ENCODE measurements at places on chromosomes 5 and 9.

- H3K36me3 ChIP-seq, result peaks cover 19% of the 10 kb centered on the region
- no peak overlapping the region for H3K27ac ChIP-seq
- no peak for DNase-seq
- no peaks in the 10 kb centered on the region for H3K27me3 ChIP-seq
Measured at GRCh38 chr5:140258016-140258415, 44.9 kb downstream of the PFDN1 start.

DNA sequence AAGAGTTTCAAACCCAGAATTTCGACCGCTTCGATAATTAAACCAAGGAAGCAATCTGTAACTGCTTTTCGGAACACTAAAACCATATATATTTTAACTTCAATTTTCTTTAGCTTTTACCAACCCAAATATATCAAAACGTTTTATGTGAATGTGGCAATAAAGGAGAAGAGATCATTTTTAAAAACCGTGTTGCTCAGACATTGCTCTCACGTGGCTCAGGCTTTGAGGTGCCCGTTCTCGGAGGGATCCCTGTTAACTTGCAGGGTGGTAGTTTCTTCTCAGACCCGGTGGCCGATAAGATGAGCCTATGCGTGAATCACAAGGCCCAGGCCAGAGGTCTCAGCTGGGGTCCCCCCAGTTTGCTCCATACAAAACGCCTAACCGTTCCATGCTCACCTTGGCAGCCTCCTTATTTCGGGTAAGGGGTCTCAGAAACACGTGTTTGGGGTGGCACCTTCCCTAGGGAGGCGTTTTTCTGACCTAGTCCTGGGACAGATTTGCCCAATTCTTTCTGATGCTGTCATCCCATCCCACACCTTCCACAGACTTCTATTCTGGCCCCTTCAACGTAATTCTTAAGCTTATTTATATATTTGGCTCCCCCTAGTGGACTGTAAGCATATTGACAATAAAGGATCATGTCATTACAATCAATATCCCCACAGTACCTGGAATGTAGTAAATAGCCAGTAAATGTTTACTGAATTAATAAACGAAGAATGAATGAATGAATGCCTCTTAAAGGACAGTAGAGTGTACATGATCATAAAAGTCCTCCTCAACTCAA lies 48.1 kb downstream of the THBS4 start:
- no peak overlapping the region for H3K27ac ChIP-seq
- no peaks in the 10 kb centered on the region for H3K4me1 ChIP-seq
- DNase-seq, result peak; percentile 12
- no peak overlapping the region for H3K4me3 ChIP-seq
- H3K27me3 ChIP-seq, result no peaks in the 10 kb centered on the region
- H3K36me3 ChIP-seq, result no peaks in the 10 kb centered on the region

GRCh38 chr5:56506211-56506965 lies 273.3 kb upstream of the ANKRD55 start:
- DNase-seq, result no peak
- H3K4me1 ChIP-seq, result no peaks in the 10 kb centered on the region
- H3K27me3 ChIP-seq, result no peaks in the 10 kb centered on the region
- no peak overlapping the region for H3K4me3 ChIP-seq

- no peak overlapping the region for H3K27ac ChIP-seq
- no peaks in the 10 kb centered on the region for H3K4me1 ChIP-seq
- H3K27me3 ChIP-seq, result no peaks in the 10 kb centered on the region
- H3K36me3 ChIP-seq, result peaks cover 21% of the 10 kb centered on the region
- H3K4me3 ChIP-seq, result no peak overlapping the region
- DNase-seq, result no peak
Measured at GRCh38 chr9:137275588-137276472, 1.7 kb upstream of the TOR4A start.

GRCh38 chr5:110268985-110269384 lies 457.5 kb downstream of the TMEM232 start:
- no peaks in the 10 kb centered on the region for H3K27me3 ChIP-seq
- no peak overlapping the region for H3K27ac ChIP-seq
- no peak overlapping the region for H3K4me3 ChIP-seq
- peaks cover 12% of the 10 kb centered on the region for H3K4me1 ChIP-seq
- no peak for DNase-seq

GRCh38 chr5:415928-416635 lies 26.9 kb upstream of the EXOC3 start:
- no peak overlapping the region for H3K4me3 ChIP-seq
- H3K27ac ChIP-seq, result peak overlapping the region; percentile 33
- DNase-seq, result no peak

- no peak overlapping the region for H3K27ac ChIP-seq
- H3K4me1 ChIP-seq, result no peaks in the 10 kb centered on the region
- H3K36me3 ChIP-seq, result peaks cover 16% of the 10 kb centered on the region
- H3K4me3 ChIP-seq, result no peak overlapping the region
- no peaks in the 10 kb centered on the region for H3K27me3 ChIP-seq
- no peak for DNase-seq
Measured at GRCh38 chr5:151461312-151461711, 13.9 kb downstream of the SLC36A1 start.

DNA sequence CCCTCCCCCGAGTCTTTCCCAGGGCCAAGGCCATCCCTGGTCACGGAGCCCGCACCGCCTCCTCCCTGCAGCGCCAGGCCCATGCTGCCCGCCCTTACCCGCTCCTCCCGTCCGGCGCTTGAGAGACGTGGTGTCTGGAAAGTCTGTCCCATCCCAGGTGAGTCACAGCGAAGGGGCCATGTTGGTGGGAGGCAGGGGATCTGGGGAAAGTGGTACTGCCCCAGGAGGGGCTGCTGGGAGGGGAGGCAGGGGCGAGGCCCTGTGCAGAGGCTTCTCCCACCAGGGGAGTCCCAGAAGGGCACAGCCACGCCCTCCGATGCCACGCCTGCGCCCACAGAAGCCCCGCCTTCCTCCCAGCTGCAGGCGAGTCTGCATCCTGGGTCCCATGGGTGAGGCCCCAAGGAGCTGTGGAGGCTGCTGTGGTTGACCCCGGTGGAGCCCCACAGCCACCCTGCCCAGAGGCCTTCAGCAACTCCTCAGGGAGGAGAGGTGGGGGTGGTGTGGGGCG lies 107.0 kb upstream of the PPP1R26 start:
- no peak overlapping the region for H3K4me3 ChIP-seq
- DNase-seq, result no peak
- H3K27me3 ChIP-seq, result no peaks in the 10 kb centered on the region
- H3K4me1 ChIP-seq, result no peaks in the 10 kb centered on the region
- no peaks in the 10 kb centered on the region for H3K36me3 ChIP-seq
- no peak overlapping the region for H3K27ac ChIP-seq

- no peaks in the 10 kb centered on the region for H3K36me3 ChIP-seq
- H3K4me1 ChIP-seq, result no peaks in the 10 kb centered on the region
- H3K4me3 ChIP-seq, result no peak overlapping the region
Measured at GRCh38 chr9:121510766-121511550, 11.3 kb upstream of the GGTA1 start.

GRCh38 chr5:145854651-145855258 lies 18.1 kb downstream of the GRXCR2 start:
- no peaks in the 10 kb centered on the region for H3K36me3 ChIP-seq
- H3K4me3 ChIP-seq, result no peak overlapping the region
- H3K27me3 ChIP-seq, result no peaks in the 10 kb centered on the region
- no peak overlapping the region for H3K27ac ChIP-seq
- no peaks in the 10 kb centered on the region for H3K4me1 ChIP-seq

GRCh38 chr5:78016863-78017529 lies 240.9 kb upstream of the TBCA start:
- no peaks in the 10 kb centered on the region for H3K4me1 ChIP-seq
- H3K27me3 ChIP-seq, result no peaks in the 10 kb centered on the region
- H3K4me3 ChIP-seq, result no peak overlapping the region
- peaks cover 3% of the 10 kb centered on the region for H3K36me3 ChIP-seq
- H3K27ac ChIP-seq, result no peak overlapping the region

GRCh38 chr5:54709096-54709495 lies 191.5 kb downstream of the SNX18 start:
- no peaks in the 10 kb centered on the region for H3K36me3 ChIP-seq
- H3K4me3 ChIP-seq, result no peak overlapping the region
- no peak for DNase-seq

DNA sequence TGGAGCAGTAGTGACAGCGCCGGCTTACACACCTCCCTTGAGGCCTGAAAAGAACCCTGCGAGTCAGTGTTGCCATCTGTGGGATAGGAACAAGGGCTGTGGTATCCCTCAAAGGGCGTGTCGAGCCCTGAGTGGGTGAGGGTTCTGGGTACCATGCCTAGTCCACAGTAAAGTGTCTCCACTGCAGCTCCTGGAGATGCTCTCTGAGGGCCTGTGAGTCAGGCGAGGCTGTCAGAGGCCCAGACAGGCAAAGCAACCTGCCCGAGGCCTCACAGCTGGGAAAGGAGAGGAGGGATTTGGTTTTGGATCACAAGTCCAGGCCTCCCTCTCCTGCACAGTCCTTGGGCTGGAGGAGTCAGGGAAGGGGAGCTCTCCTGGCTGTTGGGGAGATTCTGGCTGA lies 6.1 kb downstream of the PRRX2 start:
- no peaks in the 10 kb centered on the region for H3K27me3 ChIP-seq
- H3K4me1 ChIP-seq, result no peaks in the 10 kb centered on the region
- no peak overlapping the region for H3K27ac ChIP-seq
- no peak for DNase-seq
- no peak overlapping the region for H3K4me3 ChIP-seq

DNA sequence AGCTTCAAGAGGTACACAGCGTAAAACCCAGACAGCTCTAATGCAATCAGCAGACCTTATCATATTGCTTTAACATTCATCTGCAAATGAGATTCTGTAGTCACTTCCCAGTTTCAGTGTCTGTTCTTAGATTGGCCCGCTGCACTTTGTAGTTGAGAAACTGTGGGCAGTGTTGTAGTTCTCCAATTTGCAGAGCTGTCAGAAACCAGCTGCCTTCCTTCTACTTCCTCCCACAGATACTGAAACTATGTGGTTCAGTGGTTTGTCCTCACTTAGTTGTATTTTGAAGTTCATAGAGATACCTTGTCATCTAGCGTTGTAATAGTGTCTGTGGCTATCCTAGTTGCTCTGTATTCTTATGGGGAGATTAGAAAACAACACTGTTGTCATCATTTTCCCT lies 39.6 kb upstream of the TRIM36 start:
- no peak overlapping the region for H3K4me3 ChIP-seq
- peaks cover 13% of the 10 kb centered on the region for H3K36me3 ChIP-seq
- peak; percentile 21 for DNase-seq
- no peak overlapping the region for H3K27ac ChIP-seq
- H3K4me1 ChIP-seq, result no peaks in the 10 kb centered on the region

GRCh38 chr9:132854832-132855231 lies 23.3 kb downstream of the AK8 start:
- H3K27me3 ChIP-seq, result no peaks in the 10 kb centered on the region
- H3K27ac ChIP-seq, result no peak overlapping the region
- DNase-seq, result no peak
- no peak overlapping the region for H3K4me3 ChIP-seq
- H3K36me3 ChIP-seq, result no peaks in the 10 kb centered on the region
- peaks cover 24% of the 10 kb centered on the region for H3K4me1 ChIP-seq

GRCh38 chr5:134145041-134145757 lies 30.7 kb downstream of the TCF7 start:
- DNase-seq, result no peak
- no peaks in the 10 kb centered on the region for H3K4me1 ChIP-seq
- no peak overlapping the region for H3K27ac ChIP-seq
- no peaks in the 10 kb centered on the region for H3K27me3 ChIP-seq
- peaks cover 90% of the 10 kb centered on the region for H3K36me3 ChIP-seq

GRCh38 chr9:89808756-89809181 lies 204.0 kb downstream of the GADD45G start:
- H3K27ac ChIP-seq, result no peak overlapping the region
- no peak overlapping the region for H3K4me3 ChIP-seq
- H3K27me3 ChIP-seq, result no peaks in the 10 kb centered on the region
- no peak for DNase-seq

DNA sequence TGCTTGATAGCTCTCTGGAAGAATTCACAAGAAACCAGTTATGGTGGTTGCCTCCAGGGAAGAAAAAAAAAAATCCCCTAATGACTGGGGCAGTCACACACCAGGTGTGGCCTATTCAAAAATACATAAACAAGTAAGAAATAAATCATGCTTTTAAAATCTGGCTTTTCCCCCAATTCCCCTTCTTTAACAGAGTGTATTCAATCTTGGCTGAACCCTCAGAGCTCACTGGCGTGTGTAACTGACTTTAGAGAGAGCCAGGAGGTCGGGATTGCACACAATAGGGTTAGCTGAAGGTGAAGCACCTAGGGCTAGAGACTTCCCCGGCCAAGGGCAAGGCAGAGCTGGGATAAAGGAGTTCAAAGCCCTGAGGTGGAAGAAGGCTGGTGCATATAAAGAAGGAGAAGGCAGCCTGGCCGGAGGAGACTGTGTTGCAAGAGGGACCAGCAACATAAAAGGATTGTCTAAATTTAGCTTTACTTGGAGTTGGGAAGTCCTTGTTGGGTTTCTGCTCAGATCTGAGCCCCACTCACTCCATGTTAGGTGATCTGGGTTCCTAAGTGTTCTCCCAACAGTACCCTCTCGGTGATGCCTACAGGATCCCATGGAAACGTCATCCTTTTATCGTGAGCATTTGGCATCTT lies 19.7 kb downstream of the FNBP1 start:
- H3K27ac ChIP-seq, result no peak overlapping the region
- H3K27me3 ChIP-seq, result no peaks in the 10 kb centered on the region
- DNase-seq, result no peak
- H3K4me3 ChIP-seq, result no peak overlapping the region
- peaks cover 63% of the 10 kb centered on the region for H3K36me3 ChIP-seq

DNA sequence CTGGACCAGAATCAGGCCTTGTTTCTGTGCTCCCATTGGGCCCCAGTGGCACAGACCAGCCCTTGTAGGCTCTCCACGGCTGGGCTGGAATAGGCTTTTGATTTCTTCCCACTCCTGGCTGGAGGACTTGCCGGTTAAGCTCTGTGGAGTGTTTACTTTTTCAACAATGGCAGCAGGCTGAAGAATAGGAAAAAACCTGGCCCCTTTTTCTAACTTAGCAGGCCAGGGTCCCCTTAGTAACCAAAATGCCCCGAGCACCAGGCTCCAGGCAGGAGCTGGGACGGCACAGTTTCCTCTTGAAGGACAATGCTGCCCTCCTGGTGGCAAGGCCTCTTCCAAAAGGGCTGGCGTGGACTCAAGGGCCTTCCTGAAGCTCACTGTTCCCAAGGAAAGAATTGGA lies 230.3 kb downstream of the CRB2 start:
- no peaks in the 10 kb centered on the region for H3K36me3 ChIP-seq
- H3K27ac ChIP-seq, result no peak overlapping the region
- no peak for DNase-seq

DNA sequence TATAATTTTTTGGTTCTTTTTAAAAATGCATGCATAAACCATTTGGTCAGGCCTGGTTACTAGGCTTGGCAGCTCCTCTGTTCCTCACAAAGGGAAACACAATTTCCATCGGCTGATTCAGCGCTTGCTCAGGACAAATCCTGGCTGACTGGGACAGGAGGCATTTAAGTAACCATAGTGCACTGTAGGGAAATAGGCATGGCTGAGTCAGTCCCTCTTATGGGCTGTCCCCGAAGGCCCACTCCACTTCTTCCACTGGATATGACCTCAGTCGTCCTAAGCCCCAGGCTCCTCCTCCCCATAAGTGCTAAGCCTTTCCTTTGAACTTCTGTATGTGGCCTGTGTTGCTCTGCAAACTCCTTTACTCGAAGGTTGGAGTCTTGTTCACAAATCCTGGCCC lies 71.2 kb upstream of the GLIS3 start:
- H3K4me3 ChIP-seq, result no peak overlapping the region
- no peak for DNase-seq
- no peaks in the 10 kb centered on the region for H3K36me3 ChIP-seq
- no peaks in the 10 kb centered on the region for H3K4me1 ChIP-seq

- no peaks in the 10 kb centered on the region for H3K4me1 ChIP-seq
- no peak for DNase-seq
- peaks cover 33% of the 10 kb centered on the region for H3K36me3 ChIP-seq
Measured at GRCh38 chr5:151465476-151465875, 18.1 kb downstream of the SLC36A1 start.

- H3K36me3 ChIP-seq, result no peaks in the 10 kb centered on the region
- no peak for DNase-seq
- H3K27me3 ChIP-seq, result peaks cover 4% of the 10 kb centered on the region
Measured at GRCh38 chr5:72785801-72786200, 30.7 kb upstream of the TNPO1 start.
